ENCODE measurements at places on chromosomes 2 and 18.
A peak's percentile ranks its signal among the peaks of the same experiment; 100 is the strongest.

DNA sequence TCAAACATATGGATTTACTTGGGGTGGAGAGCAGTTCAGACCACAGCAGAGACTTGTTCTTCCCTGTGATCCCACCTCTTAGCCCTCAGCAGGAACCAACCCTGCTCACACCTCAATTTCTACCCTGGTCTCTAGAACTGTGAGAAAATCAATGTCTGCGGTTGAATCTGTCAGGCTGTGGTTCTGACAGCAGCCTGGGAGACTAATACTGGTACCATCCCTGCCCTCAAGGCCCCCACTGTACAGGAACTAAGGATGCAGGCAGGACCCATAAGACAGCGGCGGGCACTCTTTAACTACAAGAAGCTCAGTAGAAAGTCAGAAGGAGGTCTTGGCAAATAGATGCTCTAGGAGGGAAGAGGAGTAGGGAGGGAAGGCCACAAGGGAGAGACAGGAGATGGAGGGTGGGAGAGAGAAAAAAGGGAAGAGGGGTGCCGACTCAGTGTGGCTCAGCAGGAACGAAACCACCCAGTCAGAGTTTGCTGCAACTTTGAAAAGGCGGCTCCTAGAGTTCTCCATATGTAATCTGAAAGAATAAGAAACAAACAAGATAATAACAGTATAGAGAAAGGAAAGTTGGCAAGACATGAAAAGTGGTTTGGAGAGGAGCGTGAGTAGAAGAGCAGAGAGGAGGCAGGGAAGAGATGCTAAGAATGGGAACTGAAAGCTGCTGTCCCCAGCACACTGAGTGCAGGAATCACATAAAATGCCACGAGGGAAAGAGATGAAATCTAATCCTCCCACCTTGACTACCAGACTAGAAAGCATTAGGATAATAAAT, 323.9 kb upstream of the ID2 start:
- peak; percentile 39 for DNase-seq

GRCh38 chr2:105184420-105184819, 57.1 kb upstream of the GPR45 start:
- peak; percentile 74 for DNase-seq

DNA sequence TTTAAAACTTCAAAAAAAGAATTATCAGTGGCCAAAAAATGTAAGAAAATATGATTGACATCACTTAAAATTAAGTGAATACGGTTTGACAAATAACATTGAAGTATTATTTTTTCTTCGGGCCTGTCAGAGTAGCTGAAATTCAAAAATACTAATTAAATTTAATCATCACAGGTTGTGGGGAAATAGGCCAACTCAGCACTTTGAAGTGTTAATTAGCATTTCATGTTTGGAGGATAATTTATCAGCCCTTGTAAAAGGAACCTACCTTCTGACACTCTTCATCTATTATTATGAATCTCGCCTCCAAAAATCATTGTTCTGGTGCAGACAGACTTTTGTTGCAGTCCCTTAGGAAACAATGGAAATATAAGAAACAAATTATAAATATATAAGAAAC, 17.6 kb upstream of the OR6B3 start:
- no peak for DNase-seq

GRCh38 chr2:236446521-236446920, 123.1 kb upstream of the ACKR3 start:
- no peak for DNase-seq

DNA sequence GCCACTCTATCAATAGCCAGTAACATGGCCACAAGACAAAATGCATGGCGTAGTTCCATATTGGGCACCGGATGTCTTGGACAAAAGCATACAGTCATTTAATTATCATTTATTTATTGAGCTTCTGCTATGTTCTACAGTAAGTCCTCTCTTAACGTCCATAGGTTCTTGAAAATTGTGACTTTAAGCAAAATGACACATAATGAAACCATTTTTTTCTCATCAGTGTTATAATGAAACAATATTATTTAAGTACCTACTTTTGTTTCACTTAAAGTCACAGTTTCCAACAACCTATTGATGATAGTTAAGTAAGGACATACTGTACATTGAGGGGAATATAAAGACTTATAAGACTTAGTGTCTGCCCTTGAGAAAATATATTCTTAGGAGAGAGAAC, 84.9 kb downstream of the XRCC5 start:
- no peak for DNase-seq
